ENCODE measurements at places on chromosomes 3 and 15.

GRCh38 chr3:77040926-77041722, 1.2 kb downstream of the ROBO2 start:
- no peak for DNase-seq

- DNase-seq = no peak
Measured at GRCh38 chr3:88882121-88882520, 225.3 kb upstream of the EPHA3 start.

DNA sequence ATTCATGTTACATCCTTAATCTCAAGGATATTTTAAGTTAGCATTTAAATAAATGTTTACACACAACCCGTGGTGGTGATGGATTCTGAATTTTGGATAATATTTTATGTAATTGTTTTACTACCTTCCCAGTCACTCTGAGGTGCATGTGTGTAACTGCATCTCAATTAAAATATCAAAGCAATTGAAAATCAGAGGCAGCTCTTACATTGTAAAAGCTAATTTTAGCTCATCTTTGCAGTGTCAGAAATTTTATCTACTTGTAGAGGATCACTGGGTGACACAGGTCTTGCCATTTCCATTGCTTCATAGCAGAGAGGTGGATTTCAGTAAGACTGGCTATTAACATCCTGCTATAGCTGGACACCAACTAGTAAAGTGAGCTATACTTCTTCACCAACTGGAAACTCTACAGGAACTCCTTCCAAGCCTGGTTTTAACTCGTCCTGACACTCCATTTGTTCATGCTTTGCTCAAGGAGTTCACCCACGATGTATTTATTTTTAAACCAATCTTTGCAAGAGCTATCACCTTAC, 19.6 kb upstream of the MITF start:
- DNase-seq = no peak

DNA sequence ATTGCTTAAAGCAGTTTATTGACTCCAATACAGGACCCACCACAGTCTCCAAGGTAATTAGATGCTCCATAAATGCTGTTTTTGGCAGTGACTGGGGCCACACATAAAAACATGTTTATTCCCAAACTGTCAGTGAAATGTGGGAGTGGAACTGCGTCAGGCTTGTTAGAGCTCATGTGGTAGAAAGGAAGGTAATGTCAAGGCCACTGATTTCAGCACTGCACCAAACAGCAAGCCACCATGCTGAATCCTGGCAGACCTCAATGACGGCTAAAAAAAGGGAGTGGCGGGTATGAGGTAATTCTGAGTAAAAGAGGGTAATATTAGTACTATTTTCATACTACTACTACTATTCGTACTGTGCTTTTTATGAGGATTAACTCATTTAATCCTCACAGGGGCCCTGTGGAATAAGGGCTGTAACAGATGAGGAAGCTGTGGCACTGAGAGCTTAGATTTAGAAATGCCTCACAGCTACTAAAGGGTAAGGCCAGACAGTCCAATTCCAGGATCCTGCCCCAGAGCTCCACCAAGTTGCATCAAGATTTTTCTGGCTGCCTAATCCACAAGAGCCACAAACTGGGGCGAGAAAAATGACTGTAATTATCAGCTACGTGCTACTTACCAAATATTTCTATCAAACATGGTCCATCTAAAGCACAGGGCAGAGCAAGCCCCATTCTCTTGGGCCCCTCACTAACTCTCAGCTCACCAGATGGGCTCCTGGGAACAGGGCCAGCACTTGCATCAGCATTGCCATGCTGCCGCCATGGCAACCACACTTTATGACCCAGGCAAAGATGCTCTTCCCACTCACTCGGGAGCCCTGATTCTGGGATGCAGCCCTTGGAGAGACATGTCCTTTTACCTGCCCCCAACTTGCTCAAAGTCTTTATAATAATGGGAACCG, 83.6 kb upstream of the SPATA12 start:
- DNase-seq = no peak

GRCh38 chr3:188539631-188540194, 385.8 kb downstream of the LPP start:
- DNase-seq = no peak

DNA sequence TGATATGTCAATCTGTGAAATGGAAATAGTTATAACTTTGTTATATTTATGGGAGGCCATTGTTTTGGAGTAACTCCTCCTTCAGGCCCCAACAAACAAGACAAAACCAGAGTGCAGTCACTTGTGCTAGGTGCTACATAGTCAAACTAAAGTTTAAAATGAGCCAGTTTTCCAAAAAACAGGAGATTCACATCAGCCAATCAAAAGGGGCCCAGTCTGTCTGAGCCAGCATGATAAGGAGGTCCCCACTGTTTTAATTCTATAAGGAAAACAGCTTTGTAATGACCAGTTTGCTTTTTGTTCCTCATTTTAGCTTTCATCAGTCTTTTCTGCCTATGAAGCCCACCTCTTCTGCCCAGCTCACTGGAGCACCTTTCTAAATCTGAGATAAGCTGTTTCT, 94.7 kb upstream of the SLC7A14 start:
- DNase-seq = no peak

- no peak for DNase-seq
Measured at GRCh38 chr15:35281515-35281914, 196.4 kb upstream of the NANOGP8 start.

DNA sequence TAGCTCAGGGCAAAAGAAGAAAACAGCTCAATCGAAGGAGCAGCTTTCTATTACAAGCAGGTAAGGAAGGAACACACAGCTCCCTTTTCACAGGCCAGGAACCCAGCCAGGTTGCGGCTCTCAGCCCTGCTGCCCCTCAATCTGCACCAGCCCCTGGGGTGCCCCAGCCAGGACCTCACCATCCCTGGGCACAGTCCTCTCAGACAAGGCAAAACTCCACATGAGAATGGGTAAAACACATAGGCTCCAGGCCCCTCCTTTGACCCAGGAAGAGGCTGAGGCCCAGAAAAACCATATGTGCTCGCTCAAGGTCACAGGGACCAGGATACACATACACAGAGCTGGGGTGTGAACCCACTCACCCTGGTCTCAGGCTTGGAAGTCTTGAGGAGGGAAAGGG, 178.7 kb upstream of the TLE3 start:
- no peak for DNase-seq

- DNase-seq = no peak
Measured at GRCh38 chr15:34070003-34070402, 31.0 kb upstream of the AVEN start.

GRCh38 chr15:101024706-101025500, 105.7 kb downstream of the LRRK1 start:
- no peak for DNase-seq

GRCh38 chr3:188286087-188286513, 132.1 kb downstream of the LPP start:
- DNase-seq = peak; percentile 100

DNA sequence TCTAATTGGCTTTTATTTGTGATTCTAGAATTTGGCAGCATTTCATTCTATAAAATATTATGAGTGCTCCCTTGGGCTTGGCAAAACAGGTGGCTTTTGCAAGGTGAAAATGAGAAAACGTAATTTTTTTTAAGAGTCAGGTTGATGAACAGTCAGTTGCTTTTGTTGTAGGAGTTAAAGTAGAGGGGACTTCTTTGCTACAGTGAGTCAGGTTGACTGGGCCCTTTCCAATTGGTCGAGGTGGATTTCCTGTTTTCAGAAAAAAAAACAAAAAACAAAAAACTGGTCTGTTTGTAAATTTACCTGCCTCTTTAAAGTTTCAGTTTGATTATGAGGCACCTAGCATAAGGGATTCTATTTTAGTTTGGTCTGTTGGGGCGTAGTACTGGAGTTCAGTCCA, 1469.4 kb upstream of the GBE1 start:
- DNase-seq = no peak

DNA sequence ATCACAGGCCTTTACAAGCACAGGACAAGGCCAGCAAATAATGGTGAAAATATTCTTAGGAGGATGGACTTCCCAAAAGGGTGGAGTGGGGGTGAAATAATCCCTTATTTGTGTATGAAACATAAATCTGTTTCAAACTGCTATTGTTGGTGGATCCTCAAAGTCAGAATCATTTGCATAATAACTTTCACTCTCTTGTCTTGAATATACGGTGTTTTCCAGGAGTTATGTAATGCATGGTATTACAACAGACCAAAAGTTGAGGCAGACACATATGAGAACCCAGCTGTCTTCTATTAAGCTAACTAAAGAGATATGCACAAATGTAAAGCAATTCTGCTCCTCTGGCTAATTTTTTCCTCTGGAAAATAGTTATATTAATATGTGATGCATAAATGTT, 57.7 kb downstream of the PRTG start:
- DNase-seq = peak; percentile 92

DNA sequence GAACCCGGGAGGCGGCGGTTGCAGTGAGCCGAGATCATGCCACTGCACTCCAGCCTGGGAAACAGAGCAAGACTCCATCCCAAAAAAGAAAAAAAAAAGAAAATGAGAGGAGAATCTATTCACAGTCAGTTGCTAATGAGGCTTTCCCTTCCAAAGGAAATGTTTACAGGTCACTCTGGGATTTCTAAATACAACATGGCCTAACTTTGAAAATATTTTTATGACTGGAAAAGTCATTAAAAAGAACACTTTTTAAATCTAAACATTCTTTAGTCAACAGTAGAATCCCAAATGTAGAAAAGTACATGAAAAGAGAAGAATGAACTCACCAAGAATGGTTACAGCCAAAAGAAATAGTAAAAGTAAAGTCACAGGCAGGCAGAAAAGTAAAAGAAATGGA, 78.6 kb downstream of the PLD1 start:
- DNase-seq = no peak

GRCh38 chr15:58472821-58473581, 41.2 kb downstream of the LIPC start:
- DNase-seq = no peak

DNA sequence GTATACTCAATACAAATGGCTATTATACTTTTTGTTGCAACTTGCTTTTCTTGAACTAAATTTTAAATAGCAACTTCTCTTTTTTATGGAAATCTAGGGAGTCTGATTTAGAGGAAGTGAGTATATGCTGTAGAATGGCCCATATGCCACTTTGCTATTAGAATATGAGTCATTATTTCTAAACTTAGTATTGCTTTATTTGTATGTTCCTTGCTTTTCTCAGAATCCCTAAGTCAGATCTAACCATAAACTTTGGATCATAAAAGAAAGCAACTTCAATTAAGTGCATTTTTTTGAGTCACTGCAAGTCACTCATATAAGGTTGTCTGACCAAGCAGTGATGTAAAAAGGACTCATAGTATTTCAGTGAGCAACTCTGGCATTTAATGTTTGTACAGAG, 17.5 kb upstream of the SPTSSB start:
- peak; percentile 86 for DNase-seq

DNA sequence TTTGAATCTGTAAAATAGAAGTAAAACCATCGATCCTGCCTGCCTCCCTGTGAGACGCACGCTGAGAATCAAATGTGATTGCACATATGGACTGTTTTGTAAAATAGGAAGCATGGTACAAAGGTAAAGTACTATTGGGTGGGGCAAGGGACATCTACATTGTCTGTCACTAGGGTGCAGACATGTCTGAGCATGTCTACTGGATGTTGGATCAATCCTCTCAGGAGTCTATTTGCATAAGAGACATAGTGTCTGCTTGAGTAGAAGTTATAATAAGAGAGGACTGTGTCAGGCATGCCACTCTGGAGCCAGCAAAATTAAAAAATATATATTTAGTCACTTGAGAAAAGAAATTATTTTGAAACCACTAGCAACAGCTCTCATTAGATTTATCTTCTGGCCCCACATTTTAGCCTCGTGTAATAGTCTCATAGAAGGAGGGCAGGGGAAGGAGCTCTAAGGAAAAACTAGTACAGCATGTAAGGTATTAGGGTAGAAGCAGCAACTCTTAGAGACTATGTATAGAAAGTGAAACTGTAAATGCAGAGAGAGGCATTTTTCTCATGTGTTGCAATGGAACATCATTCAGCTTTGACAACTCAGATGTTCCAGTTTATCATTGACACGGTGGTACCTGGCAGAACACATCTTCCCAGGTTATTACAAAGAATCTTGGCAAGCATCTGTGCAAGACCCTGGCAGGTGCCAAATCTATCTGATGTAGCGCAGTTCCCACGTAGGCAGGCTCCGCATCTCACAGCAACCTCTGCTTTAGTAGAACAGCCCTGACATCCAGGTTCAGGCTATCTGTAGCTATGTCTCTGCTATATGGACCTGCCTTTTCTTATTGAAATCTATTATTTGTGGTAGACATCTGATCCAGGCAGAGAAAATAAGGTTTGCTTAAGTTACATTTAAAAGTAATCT, 85.2 kb upstream of the CHL1 start:
- no peak for DNase-seq

DNA sequence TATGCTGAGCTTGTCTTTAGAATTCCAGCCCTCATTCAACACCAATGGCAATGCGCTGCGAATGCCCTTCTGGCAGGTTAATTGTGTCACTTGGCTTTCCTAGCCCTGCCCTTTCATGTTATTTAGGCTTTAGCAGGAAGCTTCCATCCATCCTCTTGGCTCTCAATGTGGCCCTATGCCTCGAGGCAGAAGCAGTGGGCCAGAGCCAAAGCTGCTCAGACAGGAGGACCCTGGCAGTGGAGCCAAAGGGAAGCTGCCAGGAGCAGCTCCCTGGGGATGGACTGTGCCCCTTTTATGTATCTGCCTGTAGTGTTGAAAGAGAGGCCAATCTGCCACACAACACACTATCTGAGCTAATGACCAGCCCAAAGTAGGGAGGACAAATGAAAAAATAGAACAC, 376.4 kb downstream of the CTNNB1 start:
- no peak for DNase-seq

DNA sequence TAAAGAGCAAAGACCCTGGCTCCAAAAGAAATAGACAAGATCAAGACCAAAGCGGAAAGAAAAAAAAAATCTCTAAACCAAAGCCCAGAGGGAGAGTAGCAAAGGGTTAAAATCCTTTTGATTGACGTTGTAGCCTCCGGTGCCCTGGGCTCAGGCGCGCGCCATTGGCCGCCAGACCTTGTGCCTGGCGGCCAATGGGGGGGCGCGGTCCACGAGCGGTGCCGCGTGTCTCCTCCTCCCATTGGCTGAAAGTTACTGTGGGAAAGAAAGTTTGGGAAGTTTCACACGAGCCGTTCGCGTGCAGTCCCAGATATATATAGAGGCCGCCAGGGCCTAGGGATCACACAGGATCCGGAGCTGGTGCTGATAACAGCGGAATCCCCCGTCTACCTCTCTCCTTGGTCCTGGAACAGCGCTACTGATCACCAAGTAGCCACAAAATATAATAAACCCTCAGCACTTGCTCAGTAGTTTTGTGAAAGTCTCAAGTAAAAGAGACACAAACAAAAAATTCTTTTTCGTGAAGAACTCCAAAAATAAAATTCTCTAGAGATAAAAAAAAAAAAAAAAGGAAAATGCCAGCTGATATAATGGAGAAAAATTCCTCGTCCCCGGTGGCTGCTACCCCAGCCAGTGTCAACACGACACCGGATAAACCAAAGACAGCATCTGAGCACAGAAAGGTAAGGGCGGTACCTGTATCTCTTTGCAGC, at the start of gene HES1:
Gene HES1 (plus strand): TSS at position 343 of the 713 bp plus-strand sequence. CDS start 233 bp downstream, at position 576.
- peak; percentile 66 for DNase-seq

- DNase-seq = no peak
Measured at GRCh38 chr3:7545334-7545733, 684.4 kb downstream of the GRM7 start.

- no peak for DNase-seq
Measured at GRCh38 chr15:76197703-76198455, 113.4 kb downstream of the ETFA start.
